ENCODE measurements at places on chromosomes 11 and 22.

GRCh38 chr11:72816404-72816990 is 2.3 kb downstream of the ATG16L2 start:
- no peak for DNase-seq

DNA sequence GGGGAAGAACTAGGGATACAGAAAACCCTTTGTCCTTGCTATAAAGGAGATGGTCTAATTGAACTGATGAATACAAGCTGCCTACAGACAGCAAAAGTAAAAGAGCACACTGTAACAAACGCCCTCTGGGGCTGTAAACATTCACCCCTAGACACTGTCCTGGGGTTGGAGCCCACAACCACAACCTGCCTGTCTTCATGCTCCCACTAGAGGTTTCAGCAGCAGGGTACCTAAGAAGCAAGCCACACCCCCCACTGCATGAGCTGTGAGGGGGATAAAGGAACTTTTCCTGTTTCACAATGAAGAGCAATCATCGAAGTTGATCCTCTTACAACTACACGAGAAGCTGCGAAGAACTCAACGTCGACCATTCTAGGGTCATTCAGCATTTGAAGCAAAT is 90.5 kb upstream of the LUZP2 start:
- DNase-seq: no peak

DNA sequence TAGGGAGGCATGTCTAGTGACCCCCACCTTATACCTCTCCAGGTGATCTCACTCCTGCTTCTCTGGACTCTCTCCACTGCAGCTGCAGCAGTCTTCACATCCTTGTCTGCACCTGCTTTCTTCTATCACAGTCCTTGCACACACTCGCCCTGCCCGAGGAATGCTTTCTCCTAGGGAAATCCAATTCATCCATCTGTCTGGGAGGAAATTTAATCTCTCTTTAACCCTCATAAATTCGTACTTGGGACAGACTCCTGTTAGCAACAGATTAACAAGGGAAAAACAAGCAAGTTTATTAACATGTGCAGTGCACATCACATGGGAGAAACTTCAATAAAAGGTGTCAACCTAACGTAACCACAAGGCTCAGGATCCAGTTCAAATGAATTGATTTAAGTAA is 11.3 kb upstream of the RCN1 start:
- DNase-seq: no peak

DNA sequence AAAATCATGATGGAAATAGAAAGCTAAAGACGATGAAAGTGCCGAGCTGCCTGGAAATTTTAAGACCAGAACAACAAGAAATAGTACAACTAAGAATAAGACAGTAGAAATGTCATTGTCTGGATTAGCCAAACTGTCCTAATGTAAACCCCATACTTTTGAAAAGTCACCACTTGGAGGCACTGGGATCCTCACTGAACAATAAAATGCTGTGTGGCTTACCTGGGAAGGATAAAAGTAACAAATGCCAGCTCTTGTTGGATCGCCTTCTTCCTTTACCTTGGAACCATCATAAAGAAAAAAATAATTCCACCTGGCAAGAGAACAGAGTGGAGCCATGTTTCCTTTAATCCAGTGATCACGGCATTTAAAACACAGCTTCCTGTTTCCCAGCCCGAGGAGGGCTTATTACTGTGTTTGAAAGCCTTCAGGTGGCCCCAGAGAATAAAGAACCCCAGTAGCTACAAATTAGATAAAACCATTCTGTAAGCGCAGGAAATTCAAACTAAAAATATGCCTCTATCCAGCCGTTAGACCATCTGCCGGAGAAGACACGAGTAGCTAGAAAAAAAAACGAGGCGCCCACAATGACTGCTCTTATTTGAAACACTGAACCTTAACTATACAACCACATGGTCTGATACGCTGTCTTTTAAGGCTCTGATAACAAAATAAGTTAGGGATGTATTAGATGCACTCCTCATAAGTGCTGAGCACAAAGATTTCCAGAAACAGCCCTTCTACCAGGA is 4.4 kb downstream of the HPS4 start:
- DNase-seq: no peak

DNA sequence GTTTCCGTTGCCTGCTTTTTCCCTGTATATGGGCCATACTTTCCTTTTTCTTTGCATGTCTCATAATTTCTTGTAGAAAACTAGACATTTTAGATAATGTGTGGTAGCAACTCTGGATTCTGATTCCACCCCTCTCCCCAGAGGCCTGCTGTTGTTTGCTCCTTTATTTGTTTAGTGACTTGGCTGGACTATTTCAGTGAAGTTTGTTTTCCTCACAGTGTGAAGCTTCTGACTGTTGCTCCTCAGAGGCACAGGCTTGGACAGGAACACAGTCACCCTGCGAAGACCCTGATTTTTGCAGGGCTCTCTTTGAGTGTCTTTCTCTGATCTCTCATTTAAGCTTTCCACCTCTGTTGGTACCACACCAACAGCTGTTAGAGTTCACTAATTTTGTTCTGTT is 72.5 kb downstream of the SWAP70 start:
- DNase-seq: no peak

- DNase-seq: no peak
Measured at GRCh38 chr22:37979782-37980181, 4.6 kb downstream of the SOX10 start.

DNA sequence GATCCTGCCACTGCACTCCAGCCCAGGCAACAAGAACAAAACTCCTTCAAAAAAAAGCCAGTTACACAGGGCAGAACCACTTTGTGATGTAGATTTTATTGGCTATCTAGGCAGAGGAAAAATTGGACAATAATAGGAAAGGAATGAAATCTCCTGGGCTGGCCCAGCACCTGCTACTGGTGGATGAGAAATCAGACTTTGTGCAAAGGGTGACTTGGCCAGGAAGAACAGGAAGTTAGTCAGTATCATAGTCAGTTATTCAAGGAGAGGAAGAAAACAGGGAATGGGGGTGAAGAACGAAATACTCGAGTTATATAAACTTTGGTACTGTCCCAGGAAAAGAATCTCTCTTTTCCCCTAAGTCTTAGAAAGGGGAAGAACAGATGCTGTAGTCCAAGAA is 11.0 kb upstream of the SPTBN2 start:
- no peak for DNase-seq

- no peak for DNase-seq
Measured at GRCh38 chr22:20819471-20819870, 39.1 kb downstream of the PI4KA start.

- peak; percentile 6 for DNase-seq
Measured at GRCh38 chr11:82899186-82899820, 927 bp downstream of the PRCP start.

DNA sequence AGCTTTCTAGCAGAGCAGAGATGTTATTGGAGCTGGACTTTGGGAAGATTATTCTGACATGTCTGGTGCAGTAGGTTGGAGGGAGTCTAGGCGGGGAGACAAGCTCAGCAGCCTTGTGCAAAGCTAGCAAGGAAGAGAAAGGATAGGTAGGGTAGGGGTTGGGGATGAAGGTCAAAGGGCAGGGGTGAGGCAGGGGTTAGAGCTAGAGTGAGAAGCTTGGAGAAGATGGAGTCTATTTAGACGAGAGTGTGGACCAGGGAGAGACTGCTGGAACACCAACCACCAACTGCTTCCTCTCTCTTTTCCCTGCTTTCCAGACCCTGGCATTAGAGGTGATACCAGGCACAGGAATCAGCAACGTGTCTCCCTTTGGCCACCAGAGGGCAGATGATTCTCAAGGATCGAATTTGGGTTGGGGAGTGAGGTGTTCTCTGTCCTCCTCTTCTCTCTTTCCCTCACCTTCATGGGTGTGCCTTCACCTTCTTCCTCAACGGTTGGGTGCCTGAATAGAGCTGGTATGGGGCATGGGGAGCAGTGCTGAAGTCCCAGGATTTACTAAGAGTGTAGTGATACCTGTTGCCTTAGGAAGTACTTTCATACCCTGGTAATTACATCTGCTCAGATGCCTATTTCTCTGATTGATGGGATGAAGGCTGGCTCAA is 1.8 kb upstream of the MARK2 start:
- DNase-seq: peak; percentile 41
